ENCODE measurements at places on chromosomes 7 and 10.

DNA sequence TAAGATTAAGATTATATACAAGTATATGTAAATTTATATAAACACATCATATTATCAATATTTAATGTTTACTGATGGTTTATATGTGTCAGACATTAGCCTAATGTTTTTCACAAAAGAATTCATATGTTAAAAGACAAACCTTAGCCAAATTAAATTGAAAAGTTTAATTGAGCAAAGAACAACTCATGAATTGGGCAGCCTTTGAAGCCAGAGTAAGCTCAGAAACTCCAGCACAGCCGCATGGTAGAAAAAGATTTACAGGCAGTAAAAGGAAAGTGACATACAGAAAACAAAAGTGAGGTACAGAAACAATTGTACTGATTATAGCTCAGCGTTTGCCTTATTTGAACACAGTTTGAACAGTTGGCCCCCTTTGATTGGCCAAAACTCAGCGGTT lies 124.1 kb downstream of the TSPAN12 start:
- no peak for DNase-seq

DNA sequence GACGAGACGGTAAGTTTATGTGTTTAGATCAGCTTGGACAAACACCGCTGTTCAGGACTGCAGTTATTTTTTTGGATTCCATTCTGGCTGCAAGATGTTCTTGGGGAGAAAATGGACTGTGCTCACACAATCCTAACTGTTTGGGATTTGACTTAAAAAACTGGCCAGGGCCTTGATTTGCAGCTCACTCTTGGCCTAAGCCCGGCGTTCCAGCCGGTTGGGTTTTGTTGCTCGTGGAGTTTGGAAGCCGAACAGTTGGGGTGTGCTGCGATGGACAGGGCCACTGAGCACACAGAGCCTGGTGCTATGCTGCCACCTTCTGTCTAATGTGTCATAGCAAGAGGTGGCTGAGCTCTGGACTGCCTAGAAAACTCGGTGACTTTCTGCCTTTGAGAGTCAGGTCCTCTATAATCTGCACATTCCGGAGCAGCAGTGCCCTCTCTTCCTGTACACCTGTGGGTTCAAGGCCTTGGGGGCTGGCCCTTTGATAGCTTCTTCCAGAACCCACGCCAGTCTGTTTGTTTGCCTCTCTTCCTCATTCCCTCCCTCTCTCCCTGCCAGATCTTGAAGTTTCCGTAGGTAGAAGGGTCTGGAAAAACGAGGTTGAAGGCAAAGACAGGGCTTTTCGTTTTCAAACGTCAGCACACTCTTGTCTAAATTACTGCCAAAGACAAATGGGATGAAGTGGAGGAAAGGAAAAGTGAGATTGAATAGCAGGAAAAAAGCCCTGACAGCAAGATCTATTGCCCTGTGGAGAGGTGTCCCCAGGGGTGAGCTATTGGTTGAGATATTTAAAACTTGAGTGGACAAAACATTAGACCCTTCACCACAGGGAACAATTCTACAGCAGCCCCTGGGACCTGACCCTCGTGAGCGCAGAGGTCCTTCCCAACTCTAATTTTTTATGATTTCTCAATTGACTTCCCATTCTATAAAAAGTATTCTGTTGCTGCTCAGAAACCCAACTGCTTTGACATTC lies 167.5 kb upstream of the HABP2 start:
- DNase-seq = peak; percentile 70

DNA sequence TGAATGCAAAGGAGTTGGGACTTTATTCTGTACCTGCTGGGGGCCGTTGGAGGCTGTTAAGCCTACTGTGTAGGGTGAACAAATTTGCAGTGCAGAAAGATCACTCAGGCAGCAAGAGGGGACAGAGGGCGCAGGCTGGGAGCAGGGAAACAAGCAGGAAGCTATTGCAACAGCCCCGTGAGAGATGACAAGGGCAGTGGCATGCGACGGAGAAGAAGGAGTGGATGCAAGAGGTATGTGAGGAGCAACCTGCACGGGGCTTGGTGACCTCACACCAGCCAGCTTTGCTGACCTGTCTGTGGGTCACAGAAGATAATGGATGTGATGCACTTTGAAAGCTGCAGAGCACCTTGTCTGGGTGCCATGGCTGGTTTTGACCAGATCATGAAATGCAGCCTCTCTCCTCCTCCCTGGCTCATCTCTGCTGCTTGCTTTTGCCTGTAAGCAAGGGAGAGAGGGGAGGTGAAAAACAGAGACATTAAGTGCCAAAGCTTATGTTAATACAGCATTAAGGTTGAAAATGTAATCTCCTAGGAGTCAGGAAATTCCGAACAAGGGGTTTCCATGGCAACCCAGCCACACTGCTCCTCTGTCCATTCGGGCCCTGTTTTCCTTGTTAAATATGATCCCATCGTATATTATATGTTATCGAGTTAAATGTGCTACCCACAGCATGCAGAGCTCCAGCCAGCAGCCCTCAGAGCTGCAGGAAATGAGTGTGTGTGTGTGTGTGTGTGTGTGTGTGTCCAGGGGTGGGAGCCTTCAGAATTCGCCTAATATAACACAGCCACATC lies 314.3 kb upstream of the ZMIZ1 start:
- DNase-seq = no peak

DNA sequence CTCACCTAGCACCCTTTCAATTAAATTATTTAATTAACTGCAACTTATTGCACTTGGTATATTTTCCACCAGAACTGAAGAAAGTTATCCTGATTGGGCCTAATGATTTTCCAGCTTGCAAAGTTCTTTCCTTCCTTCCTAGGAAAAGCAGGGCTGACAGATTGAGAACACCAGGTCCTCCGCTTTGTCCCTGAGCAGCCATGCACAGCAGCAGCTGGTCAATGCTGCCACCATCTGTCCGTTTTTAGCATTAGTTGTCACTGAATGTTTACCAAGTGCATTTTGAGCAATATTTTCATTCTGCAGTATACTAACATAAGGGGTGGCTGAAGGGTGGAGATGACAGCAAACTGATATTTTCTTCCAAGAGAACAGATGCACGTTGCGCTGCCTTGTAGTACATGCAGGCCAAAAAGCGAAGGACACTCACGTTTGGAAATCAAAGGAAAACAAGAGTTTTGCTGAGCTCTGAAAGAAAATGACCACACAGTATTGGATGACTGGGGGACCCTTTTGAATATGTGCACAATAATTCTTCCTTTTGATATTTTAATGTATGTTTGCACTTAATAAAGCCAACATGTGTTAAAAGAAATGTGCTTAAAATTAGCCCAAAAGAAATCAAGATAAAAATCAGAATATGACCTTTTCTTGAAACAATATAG lies 248.8 kb upstream of the PTN start:
- DNase-seq = no peak

- no peak for DNase-seq
Observed at GRCh38 chr10:132266594-132267161, 41.1 kb downstream of the STK32C start.

DNA sequence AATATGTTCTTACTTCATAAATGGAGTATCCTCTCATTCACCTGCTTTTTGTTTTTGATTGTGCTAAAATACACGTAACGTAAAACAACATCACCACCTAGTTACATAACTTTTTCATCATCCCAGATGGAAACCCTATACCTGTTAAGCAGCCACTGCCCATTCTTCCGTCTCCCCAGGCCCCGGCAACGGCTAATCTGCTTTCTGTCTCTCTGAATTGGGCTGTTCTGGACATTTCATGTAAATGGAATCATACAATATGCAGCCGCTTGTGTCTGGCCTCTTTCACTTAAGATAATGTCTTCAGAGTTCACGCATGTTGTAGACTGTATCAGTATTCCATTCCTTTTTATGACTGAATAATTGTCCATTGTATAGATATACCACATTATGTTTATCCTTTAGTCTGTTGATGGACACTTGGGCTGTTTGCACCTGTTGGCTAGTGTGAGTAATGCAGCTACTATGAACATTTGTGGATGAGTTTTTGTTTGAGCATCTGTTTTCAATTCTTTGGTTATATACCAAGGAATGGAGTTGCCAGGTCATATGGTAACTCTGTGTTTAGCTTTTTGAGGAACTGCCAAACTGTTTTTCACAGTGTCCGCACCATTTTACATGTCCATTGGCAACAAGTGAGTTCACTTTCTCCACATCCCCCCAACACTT lies 14.1 kb upstream of the SUN1 start:
- peak; percentile 39 for DNase-seq

- DNase-seq = no peak
Observed at GRCh38 chr10:123847686-123848432, 43.7 kb downstream of the CPXM2 start.
